Left cardiac atrium (tissue), 4 donors: ENCODE measurements at places on chromosomes 3 and 15. TPM values are rescaled to one million over a fixed set of nuclear protein-coding genes. Genes with fewer than 3 reads are reported as not detected.
A peak's percentile ranks its signal among the peaks of the same experiment; 100 is the strongest.

DNA sequence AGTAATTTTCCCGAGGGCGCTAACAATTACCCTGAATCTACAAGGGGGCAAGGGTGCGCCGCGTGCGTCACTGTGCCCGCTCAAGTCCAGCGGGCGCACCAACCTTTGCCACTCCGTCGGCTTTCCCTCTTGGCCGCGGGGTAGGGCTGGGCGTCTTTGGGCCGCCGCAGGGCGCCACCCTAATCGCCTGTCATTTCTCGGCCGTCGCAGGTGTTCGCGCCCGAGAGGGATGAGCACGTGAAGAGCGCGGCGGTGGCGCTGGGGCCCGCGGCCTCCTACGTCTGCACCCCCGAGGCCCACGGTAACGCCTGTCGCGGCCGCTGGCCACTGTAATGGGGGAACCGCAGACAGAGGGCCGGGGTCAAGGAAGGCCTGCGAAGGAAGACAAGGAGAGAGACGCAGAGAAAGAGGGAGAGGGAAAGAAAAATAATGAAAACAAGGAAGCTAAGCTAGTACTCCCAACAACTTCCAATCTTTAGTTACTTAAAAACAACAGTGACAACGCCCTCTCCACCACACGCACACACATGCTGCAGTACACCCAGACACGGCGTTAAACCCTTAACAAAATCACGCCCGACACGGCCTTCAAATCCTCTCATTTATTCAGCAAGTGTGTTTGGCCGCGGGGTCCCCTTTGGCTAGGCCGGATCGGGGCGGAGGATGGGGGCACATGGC, 3.8 kb downstream of the SKOR1 start:
- DNase-seq = no peak

GRCh38 chr3:181711325-181712135, at the start of gene SOX2:
TSS of gene SOX2 (plus strand) at chr3:181711925. CDS start at chr3:181712361, 436 bp downstream.
- DNase-seq = peak; percentile 45

GRCh38 chr3:46993292-46993691, 13.8 kb downstream of the NBEAL2 start:
- no peak for DNase-seq

DNA sequence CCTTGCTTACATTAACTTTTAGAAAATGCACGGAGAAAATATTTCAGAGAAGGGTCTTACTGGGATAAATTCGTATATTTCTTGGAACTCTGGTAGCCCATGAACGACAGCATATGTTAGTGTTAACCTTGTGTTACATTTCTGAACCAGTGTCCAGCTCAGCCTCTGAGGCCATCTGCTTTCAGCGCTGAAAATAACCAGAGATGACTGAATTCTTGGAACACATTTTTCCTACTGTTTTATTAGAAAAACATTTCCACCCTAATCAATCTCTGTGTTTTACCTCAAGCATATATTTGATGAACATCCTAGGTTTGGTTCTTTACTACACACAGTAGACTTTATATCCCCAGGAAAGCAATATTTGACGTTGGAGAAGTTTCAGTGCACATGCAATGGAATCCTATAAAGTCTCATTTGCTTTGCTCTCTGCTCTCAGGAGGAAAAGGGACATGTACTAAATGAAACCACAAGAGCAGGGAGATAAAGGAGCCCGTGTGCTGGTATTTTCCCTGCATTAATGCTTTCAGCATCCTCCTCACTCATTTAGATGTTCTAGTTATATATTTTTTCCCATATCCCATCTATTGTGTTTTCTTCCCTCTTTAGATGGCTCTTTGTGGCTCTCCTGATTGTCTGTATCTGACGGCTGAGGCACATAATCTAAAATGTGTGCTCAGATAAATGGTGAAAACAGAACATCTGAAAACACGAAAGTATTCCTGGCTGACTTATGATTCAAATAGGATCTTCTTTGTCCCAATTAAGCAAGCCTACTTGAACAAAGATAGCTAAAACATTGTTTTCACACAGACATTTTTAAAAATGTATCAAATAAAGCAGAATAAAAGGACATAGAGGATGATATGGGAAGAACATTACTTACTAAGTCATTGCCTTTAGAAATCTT, 151.7 kb upstream of the KCNMB2 start:
- no peak for DNase-seq

GRCh38 chr3:137669519-137670060, 94.5 kb upstream of the SOX14 start:
- DNase-seq = no peak

- DNase-seq = no peak
Measured at GRCh38 chr15:94793641-94794040, 562.3 kb downstream of the MCTP2 start.

GRCh38 chr3:141965471-141965870, 89.0 kb downstream of the ATP1B3 start:
- DNase-seq = no peak

DNA sequence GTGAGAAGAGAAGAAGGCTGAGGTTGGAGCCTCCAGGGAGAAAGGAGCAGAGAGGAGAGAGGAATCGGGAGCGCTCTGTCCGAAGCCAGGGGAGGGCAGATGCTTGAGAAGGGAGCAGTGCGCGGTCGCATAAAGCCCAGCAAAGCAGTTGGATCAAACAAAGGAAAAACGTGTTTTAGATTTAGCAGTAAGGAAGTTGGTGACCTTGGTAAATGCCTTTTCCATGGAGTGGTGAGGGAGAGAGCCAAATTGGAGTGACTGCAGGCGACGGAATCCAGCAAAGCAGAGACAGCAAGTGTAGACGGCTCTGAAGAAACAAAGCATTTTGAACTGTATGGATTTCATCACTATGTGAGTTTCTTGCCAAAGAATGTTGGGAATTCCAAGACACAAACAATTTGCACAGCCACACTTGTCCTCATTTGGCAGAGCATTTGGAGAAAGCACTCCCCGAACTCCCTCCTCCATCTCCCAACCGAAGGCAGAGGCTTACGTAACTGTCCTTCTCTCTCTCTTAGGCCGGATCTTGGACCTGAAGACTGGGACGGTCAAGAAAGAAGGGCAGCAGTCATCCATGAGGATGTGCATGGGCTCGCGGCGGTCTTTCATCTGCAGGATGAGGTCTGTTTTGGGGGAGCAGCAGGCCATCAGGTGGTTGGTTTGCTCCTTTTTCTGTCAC, 103.6 kb downstream of the ARNT2 start:
- DNase-seq = no peak

GRCh38 chr3:74992898-74993297, 378.4 kb upstream of the CNTN3 start:
- no peak for DNase-seq

GRCh38 chr3:173128633-173129032, 12.4 kb downstream of the SPATA16 start:
- no peak for DNase-seq

GRCh38 chr3:7568526-7569184, 707.7 kb downstream of the GRM7 start:
- DNase-seq = no peak

DNA sequence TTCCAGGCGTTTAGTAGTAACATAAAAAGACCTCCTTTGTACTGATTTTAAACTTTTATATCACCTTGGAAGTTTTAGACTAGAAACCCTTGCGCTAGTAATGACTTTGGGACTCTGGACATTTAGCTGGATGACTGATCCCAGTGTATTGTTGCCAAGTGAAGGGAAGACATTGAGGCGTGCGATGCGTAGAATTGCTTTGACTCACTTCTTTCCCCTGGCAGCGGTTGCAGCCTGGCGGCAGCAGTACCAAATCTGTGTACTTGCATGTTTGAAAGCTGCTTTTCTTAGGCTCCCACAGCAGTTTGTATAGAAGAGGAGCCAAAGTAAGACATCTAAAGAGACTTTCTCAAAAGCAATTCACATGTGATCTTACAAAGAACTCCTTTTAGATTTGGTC, 151.6 kb downstream of the BBX start:
- no peak for DNase-seq

DNA sequence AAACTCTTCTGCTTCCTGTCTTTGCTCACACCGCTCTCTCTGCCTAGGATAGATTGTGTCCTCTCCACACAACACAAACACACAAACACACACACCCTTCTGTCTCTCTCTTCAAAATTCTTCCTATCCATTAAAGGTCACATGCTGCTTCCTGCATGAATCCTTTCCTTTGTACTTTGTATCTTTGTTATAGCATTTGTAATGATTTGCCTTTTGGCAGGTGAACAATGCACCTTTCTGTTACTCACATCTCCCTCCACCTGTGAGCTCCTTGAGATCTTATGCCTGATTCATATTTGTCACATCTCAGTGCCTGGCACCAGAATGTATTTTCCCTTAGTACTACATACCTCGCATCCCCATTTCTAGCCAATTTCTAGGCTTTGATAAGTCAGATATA, 251.4 kb upstream of the UMPS start:
- no peak for DNase-seq

SUSD5 gene
- total RNA-seq = 0.60 TPM

CNOT10 gene
- 18.1 TPM for total RNA-seq

NLGN1 gene
- total RNA-seq = 2.5 TPM

CPEB1 gene
- 3.1 TPM for total RNA-seq

ZBTB20 gene
- total RNA-seq = 59.5 TPM
